ENCODE measurements at places on chromosomes 6 and 20.

DNA sequence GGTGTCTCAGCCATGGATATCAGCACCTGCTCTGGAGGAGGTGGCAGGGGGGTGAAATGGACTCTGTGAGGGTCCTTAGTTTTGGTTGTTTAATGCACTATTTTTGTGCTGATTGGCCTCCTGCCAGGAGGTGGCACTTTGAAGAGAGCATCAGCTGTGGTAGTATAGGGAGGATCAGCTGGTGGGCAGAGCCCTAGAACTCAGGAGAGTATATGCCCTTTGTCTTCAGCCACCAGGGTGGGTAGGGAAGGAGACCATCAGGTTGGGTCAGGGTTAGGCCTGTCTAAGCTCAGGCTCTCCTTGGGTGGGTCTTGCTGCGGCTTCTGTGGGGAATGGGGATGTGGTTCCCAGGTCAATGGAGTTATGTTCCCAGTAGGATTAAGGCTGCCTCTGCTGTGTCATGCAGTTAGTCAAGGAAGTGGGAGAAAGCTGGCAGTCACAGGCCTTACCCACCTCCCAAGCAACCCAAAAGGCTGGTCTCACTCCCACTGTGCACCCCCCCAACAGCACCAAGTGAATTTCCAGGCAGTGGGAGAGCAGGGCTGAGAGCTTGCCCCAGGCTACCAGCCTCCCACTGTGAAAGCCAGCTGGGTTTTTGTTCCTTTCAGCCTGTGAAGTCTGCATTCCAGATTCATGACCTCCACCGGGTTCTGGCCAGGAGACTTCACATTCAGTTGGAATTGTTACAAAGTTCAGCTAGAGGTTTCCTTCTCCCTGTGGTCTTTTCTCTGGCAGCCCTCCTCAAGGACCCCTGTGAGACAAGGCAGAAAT, 5.7 kb upstream of the OSTM1 start:
- DNase-seq: no peak
- H3K4me3 ChIP-seq: no peak overlapping the region
- peaks cover 17% of the 10 kb centered on the region for H3K27me3 ChIP-seq
- no peaks in the 10 kb centered on the region for H3K36me3 ChIP-seq

GRCh38 chr6:99269207-99269606, 80.3 kb downstream of the FAXC start:
- no peaks in the 10 kb centered on the region for H3K4me1 ChIP-seq
- H3K27ac ChIP-seq: no peak overlapping the region
- DNase-seq: no peak
- H3K36me3 ChIP-seq: no peaks in the 10 kb centered on the region
- H3K27me3 ChIP-seq: peaks cover 5% of the 10 kb centered on the region
- no peak overlapping the region for H3K4me3 ChIP-seq

- peaks cover 89% of the 10 kb centered on the region for H3K4me1 ChIP-seq
- no peak for DNase-seq
- H3K27me3 ChIP-seq: no peaks in the 10 kb centered on the region
- peaks cover 24% of the 10 kb centered on the region for H3K36me3 ChIP-seq
Observed at GRCh38 chr20:50111120-50111828, 1.7 kb downstream of the UBE2V1 start.

DNA sequence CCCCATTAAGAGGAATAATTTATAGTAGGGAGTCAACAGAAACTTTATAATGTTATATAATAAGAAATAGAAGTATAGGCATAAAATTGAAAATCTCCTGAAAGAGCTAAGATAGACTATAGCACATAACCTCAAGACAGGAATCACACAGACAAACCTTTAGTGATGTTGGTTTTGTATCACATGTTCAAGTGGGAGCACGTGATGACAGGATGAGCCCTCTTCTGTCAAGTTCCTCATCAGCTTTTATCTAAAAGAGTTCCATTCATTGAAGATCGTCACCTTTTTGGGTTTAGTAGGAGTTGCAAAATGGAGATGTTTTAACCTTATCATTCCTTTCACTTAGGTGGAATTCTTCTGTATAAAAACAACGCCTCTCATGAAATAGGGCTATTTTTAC, 127.0 kb downstream of the MCHR2 start:
- DNase-seq: no peak
- no peak overlapping the region for H3K27ac ChIP-seq
- peaks cover 24% of the 10 kb centered on the region for H3K27me3 ChIP-seq

DNA sequence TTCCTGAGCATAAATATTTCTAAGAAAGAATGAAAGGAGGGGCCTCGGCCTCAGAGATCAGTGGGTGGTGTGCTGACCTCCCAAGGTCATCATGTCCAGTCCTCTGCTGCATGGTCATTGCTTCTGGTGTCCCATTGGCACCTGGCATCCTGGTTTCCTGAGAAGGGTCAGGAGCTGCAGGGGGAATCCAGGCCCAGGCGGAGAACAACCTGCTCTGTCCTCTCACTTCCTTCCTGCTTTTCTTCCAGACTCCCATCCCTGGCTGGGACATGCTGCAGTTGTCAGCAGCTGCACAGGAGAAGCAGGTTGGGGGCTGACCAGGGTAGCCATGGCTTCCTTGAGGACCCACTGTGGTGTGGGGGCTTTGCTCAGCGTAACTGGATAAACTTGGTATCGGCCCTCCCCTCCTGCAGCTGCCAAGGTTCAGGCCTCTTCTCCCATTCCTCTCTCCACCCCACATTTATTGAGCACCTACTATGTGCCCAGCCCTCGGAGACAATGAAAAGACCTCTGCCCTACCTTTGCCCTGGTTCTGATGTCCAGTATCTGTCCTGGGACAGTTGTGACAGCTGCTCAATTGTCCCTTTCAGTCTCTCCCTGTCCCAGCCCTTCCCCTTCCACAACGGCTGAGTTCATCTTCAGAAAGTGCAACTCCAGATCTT, 155.2 kb downstream of the CEBPB start:
- peaks cover 11% of the 10 kb centered on the region for H3K4me1 ChIP-seq
- peaks cover 9% of the 10 kb centered on the region for H3K27me3 ChIP-seq
- no peak for DNase-seq
- no peaks in the 10 kb centered on the region for H3K36me3 ChIP-seq
- H3K4me3 ChIP-seq: no peak overlapping the region

DNA sequence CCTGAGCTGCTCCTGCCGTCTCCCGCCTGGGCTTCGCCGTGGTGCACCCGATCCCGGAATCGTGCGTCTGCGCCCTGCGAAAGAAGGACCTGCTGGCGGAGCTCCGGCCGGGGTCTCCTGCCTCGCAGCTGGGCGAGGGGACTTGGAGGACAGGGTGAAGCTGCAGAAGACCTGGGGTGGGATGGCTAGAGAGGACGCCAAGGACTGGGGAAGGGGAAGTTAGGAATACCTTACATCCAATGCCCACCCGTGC, 150.2 kb downstream of the PRL start:
- H3K27ac ChIP-seq: peak overlapping the region; percentile 83
- H3K36me3 ChIP-seq: peaks cover 35% of the 10 kb centered on the region
- DNase-seq: no peak
- H3K27me3 ChIP-seq: no peaks in the 10 kb centered on the region

- no peak for DNase-seq
- no peak overlapping the region for H3K4me3 ChIP-seq
- no peak overlapping the region for H3K27ac ChIP-seq
- H3K36me3 ChIP-seq: no peaks in the 10 kb centered on the region
- no peaks in the 10 kb centered on the region for H3K4me1 ChIP-seq
Observed at GRCh38 chr6:156464100-156464878, 312.9 kb upstream of the ARID1B start.

DNA sequence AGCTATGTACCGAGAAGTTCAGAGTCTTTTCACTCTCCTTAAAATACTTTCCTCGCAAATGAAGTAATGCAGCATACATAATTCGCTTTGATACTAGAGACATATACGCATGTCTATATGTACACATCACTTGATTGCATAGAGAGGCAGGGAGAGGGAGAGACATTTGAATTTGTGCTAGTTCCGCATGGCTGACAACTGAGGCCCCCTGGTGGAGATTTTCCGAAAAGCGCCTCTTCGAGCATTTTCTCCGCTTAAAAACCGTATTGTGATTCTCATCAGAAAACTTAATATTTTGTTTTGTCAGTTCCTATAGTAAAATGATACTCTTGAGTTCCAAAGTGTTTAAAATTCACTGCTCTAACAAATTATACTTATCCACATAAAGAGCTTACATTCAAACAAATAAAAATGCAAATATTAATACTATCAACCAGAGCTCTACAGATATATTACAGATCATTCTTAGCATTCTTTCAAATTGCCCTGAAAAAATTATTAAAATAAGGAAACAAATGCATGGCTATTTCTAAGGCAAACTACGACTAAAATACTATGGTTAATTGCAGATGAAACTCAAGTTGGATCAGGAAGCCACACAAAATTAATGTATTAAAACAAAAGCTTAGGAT, 637 bp downstream of the MYLK4 start:
- no peaks in the 10 kb centered on the region for H3K36me3 ChIP-seq
- peaks cover 4% of the 10 kb centered on the region for H3K27me3 ChIP-seq
- peaks cover 51% of the 10 kb centered on the region for H3K4me1 ChIP-seq
- DNase-seq: peak; percentile 80

- DNase-seq: no peak
- no peak overlapping the region for H3K27ac ChIP-seq
- peaks cover 19% of the 10 kb centered on the region for H3K27me3 ChIP-seq
- H3K4me1 ChIP-seq: no peaks in the 10 kb centered on the region
- peaks cover 43% of the 10 kb centered on the region for H3K36me3 ChIP-seq
- H3K4me3 ChIP-seq: no peak overlapping the region
Observed at GRCh38 chr20:35572838-35573237, 31.0 kb downstream of the ERGIC3 start.

- no peak overlapping the region for H3K4me3 ChIP-seq
- peaks cover 30% of the 10 kb centered on the region for H3K4me1 ChIP-seq
- no peak for DNase-seq
- H3K27ac ChIP-seq: no peak overlapping the region
- no peaks in the 10 kb centered on the region for H3K27me3 ChIP-seq
Observed at GRCh38 chr20:12592756-12593155, 416.0 kb upstream of the SPTLC3 start.

GRCh38 chr6:122717350-122717749, 62.2 kb upstream of the FABP7 start:
- H3K4me1 ChIP-seq: no peaks in the 10 kb centered on the region
- H3K27ac ChIP-seq: no peak overlapping the region
- no peak overlapping the region for H3K4me3 ChIP-seq
- no peak for DNase-seq

GRCh38 chr6:17885889-17886576, 101.4 kb downstream of the KIF13A start:
- no peak overlapping the region for H3K4me3 ChIP-seq
- H3K36me3 ChIP-seq: no peaks in the 10 kb centered on the region
- DNase-seq: no peak
- no peak overlapping the region for H3K27ac ChIP-seq

DNA sequence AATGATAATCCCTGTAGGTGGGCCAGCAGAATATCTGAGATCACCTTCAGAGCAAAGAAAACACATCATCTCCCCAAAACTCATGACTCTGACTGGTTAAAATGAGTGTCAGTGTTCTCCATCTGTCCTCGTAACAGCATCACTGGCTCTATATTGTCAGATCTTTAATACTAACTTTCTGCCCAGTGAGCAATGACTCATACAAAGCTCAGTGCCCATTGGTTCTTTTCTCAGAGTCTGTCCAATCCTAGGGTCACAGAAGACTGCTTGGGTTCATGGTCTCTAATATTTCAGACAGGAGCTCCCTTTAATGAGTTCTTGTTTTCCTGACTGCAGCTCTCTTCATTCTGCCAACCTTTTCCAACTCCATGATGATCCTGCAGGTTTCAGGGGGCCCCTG, 36.4 kb downstream of the HLA-DPB1 start:
- peaks cover 9% of the 10 kb centered on the region for H3K4me1 ChIP-seq
- no peak overlapping the region for H3K27ac ChIP-seq
- no peak for DNase-seq

DNA sequence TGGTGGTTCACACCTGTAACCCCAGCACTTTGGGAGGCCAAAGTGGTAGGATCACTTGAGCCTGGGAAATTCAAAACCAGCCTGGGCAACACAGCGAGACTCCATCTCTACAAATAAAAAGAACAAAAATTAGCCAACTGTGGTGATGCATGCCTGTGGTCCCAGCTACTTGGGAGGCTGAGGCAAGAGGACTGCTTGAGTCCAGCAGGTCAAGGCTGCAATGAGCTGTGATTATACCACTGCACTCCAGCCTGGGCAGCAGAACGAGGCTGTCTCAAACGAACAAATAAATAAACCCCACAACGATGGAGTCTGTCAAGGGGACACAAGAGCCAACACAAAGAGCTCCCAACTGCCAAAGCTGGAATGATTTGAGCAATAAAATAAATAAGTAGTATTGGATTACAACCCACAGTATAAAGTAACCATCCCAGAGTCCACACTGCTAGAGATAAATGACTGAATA, 13.5 kb downstream of the ZMYND8 start:
- H3K27ac ChIP-seq: peak overlapping the region; percentile 36
- peaks cover 76% of the 10 kb centered on the region for H3K36me3 ChIP-seq
- peaks cover 42% of the 10 kb centered on the region for H3K4me1 ChIP-seq
- DNase-seq: no peak

GRCh38 chr6:41325446-41326066, 9.9 kb upstream of the NCR2 start:
- peaks cover 16% of the 10 kb centered on the region for H3K4me1 ChIP-seq
- DNase-seq: no peak
- H3K27ac ChIP-seq: no peak overlapping the region

- H3K27ac ChIP-seq: peak overlapping the region; percentile 68
- no peaks in the 10 kb centered on the region for H3K27me3 ChIP-seq
- DNase-seq: no peak
- H3K4me3 ChIP-seq: peak overlapping the region; percentile 86
Observed at GRCh38 chr6:31658158-31658688, 2.4 kb downstream of the C6orf47 start.

GRCh38 chr6:37580176-37580955, 80.7 kb upstream of the CCDC167 start:
- no peaks in the 10 kb centered on the region for H3K36me3 ChIP-seq
- no peak overlapping the region for H3K4me3 ChIP-seq
- H3K4me1 ChIP-seq: peaks cover 51% of the 10 kb centered on the region
- DNase-seq: no peak

DNA sequence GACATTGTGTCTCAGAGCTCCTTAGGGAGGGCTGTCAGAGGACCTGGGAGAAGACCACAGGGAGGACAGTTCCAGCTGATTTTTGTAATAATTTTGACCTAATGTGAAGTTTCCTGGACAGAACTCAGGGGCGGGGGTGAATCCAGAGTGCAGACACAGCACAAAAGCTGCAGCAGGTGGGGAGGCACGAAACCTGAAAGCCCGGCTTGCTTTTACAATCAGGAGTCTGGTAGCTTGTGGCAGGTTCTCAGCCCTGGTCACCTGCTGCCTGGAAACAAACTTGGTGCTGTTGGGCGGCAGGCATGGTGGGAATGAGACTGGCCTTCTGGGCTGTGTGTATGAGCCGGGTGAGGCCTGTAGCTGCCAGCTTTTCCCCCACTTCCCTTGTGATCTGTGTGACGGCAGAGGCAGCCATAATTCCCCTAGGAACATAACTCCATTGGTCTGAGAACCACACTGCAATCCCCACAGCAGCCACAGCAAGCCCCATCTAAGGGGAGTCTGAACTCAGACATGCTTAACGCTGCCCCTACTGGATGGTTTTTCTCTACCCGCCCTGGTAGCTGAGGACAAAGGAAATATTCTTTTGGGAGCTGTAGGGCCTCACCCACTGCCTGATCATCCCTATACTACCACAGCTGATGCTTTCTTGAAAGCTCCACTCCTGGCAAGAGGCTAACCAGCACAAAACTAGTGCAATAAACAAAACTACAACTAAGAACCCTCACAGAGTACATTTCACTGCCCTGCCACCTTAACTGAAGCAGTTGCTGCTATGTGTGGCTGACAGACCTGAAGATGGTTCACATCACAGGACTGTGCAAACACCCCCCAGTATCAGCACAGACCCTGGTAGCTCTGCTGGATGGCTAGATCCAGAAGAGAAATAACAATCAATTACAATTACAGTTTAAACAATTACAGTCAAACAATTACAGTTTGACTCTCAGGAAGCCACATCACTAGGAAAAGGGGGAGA, 1055.1 kb upstream of the GJE1 start:
- no peak overlapping the region for H3K4me3 ChIP-seq
- no peak overlapping the region for H3K27ac ChIP-seq
- H3K4me1 ChIP-seq: no peaks in the 10 kb centered on the region
- H3K27me3 ChIP-seq: peaks cover 3% of the 10 kb centered on the region
- DNase-seq: peak; percentile 26
- no peaks in the 10 kb centered on the region for H3K36me3 ChIP-seq
